ENCODE measurements at places on chromosomes 6 and 20.

- no peak for DNase-seq
Measured at GRCh38 chr6:56851541-56852259, 103.2 kb upstream of the BEND6 start.

- no peak for DNase-seq
Measured at GRCh38 chr6:145327586-145327985, 407.7 kb downstream of the EPM2A start.

- no peak for DNase-seq
Measured at GRCh38 chr6:132995432-132995831, 181.1 kb downstream of the RPS12 start.

DNA sequence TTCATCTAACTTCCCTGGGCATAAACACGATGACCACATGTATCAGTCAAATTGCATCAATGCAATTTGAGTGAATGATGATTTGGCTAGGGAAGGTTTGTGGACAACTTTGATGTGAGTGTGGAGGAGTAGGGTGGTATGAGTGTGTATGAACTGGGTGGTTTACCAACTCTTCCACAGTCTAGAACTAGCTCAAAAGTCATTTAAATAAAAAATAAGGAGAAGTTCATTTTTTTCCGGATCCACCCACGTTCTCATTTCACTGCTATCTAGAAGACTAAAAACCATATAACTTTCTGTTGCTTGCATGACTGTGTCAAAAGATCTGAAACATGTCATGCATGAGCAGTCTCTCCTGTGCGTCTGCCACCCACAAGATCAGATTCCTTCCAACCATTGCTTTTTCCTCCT lies 23.6 kb downstream of the SLC35D3 start:
- DNase-seq = no peak

- DNase-seq = no peak
Measured at GRCh38 chr6:51213811-51214210, 395.1 kb downstream of the TFAP2B start.

GRCh38 chr6:157967020-157967419 lies 14.6 kb upstream of the SYNJ2 start:
- no peak for DNase-seq

GRCh38 chr20:8414586-8415274 lies 282.7 kb downstream of the PLCB1 start:
- no peak for DNase-seq

- no peak for DNase-seq
Measured at GRCh38 chr6:111632468-111633247, 27.0 kb upstream of the TRAF3IP2 start.

DNA sequence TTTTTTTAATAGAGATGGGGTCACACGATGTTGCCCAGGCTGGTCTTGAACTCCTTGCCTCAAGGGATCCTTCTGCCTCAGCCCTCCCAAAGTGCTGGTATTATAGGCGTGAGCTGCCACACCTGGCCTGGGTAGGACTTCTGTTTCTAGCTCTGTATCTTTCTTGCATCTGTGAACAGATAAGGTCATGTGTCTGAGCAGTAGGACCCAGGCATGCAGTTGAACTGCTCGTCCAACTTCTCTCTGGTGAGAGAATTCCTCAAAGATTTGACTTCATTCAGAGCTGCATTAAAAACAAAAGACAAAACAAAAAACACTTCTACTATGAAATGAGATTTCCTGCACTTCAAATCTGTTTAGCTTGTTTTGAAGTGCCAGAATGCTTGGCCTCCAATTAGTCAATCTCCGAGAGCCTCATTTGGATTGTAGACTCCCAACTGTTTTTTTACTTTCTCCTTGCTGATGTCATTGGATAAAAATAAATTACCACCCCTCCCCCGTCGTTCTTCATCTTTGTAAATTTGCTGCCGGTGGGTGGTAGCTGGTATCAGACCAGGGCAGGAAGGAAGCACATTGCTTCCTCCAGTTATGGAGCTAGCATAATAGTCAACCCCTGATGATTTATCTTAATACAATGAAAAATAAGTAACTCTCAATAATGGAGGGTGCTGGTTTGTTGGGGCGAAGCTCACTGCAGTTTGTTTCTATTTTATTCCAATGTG lies 17.6 kb downstream of the CD109 start:
- no peak for DNase-seq

- DNase-seq = no peak
Measured at GRCh38 chr20:60086821-60087562, 128.8 kb downstream of the CDH26 start.

GRCh38 chr6:18269717-18270116 lies 5.4 kb upstream of the DEK start:
- no peak for DNase-seq

DNA sequence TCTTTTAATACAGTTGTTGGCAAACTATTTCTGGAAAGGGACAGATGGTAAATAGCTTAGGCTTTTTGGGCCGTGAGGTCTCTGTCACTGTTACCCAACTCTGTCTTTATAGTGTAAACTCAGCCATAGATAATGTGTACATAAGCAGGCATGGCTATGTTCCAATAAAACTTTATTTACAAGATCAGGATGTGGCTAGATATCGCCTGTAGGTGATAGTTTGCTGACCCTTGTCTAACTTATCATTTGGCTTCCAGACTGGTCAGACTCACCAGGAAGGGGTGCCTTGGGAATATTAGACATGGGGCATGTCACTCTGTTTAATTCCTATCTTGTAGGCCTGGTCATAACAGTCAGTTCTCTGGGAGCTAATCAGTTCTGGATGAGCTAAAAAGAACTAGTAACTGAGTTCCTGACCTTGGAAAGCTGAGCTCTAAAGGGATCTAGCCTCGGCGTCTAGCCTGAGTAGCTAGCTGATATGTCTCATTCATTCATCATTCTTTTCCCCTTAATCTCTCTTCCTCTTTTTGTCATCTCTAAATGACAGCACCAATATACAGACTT lies 163.6 kb downstream of the SLC16A10 start:
- no peak for DNase-seq

- no peak for DNase-seq
Measured at GRCh38 chr6:24126586-24127192, 674 bp downstream of the NRSN1 start.

DNA sequence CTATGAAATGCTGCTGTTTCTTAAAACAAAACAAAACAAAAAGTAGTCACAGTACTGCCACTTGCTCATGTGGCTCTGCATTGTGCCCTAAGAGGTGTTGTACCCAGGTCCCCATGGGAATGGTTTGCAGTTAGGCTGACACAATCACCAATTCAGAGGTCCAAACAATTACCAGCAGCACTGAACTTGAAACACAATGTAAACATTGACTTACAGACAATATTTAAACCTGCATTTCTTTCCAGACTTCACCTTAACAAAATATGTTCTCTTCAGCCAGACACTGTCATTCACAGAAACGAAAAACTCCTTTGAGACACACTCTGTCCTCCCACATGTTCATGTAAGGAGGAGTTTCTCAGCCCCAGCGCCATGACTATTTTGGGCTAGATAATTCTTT lies 206.8 kb upstream of the ARG1 start:
- no peak for DNase-seq

DNA sequence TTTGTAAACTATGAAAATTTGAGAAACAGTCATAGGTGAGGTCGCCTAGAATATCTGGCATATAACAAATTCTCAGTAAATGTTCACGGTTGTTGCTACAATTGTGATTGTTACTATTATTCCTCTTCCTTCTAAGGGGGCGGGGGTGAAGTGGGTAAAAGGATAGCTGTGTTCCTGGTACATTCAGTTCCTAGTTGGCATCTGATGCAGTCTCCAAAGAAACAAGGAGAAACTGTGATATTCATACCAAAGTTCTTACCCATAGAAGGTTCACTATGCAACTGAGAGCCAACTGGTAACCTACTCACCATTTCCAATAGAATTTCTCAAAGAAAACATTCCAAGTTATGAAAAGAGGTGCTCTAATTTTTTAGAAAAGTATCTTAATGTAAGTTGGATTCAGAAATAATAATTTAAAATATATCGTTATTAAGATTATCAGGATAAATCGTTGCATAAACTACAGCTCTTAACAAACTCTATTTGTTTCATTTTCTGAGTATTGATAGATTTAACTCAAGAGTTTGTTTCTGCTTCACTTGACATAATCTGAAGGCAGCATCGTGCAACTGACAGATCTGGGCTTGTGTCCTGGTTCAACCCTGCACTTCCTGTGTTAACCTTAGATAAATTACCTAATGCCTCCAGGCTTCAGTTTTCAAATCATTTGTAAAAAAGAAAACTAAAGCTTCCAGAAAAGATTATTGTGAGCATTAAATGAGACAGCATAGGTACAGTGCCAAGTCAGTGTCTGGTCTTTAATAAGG lies 13.3 kb upstream of the MAP7 start:
- no peak for DNase-seq

DNA sequence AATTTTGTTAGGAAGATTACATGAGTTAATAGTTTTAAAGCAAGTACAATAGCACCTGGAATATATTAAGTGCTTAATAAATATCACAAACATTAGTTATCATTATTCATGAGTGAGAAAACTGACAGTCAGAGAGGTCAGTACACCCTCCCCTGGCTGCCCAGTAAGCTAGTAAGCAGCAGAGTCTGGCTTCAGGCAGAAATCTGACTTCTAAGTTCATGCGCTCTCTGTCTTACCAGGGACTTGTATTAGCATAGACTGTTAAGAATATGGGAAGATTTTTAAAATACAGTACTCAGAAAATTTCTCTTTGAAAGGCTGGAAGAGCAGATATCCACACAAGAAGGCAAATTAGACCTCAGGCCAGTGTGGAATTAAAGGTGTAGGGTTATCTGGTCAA lies 40.8 kb downstream of the BCAS1 start:
- no peak for DNase-seq

DNA sequence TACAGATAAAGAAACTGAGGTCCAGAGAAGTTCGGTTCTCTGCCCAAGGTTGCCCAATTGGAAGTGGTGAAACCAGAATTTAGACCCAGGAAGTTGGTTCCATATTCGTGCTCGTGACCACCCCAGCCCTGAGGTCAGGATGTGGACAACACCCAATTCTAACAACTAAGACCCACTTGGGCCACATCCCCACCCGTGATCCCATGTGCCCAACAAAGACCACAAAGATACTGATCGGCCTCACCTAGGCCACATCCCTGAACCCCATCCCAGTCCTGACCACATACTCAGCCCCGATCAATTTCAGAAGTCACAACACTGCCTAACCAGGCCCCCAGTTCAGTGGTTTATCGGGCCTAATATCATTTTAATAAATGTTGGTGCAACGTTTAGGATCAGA lies 138.4 kb downstream of the PREX1 start:
- no peak for DNase-seq

DNA sequence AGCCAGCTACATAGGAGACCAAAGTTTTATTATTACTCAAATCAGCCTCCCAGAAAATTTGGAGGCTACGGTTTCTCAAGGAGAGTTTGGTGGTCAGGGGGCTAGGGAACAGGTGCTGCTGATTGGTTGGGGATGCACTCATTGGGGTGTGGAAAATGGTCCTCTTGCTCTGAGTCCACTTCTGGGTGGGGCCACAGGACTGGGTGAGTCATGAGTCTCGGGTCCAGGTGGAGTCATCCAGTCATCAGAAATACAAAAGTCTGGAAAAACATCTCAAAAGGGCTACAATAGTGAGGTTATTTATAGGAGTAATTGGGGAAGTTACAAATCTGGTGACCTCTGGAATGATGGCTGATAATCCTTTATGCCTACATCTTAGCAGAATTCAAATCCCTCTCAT lies 54.3 kb upstream of the SLC22A16 start:
- no peak for DNase-seq

GRCh38 chr20:3107464-3108025 lies 23.0 kb upstream of the AVP start:
- no peak for DNase-seq

DNA sequence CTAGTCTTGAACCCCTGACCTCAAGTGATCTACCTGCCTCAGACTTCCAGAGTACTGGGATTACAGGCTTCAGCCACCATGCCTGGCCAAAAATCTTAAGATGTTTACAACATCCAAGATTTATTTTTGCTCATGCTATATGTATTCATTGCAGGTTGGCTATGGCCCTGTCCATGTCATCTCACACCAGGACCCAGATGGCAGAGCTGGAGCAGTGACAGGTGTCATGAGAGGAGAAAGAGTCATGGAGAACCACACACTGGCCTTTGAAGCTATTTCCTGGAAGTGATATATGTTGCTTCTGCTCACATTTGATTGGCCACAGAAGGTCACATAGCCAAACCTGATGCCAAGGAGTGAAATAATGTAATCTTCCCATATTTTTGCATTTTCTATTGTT lies 13.8 kb upstream of the DDR1 start:
- no peak for DNase-seq

DNA sequence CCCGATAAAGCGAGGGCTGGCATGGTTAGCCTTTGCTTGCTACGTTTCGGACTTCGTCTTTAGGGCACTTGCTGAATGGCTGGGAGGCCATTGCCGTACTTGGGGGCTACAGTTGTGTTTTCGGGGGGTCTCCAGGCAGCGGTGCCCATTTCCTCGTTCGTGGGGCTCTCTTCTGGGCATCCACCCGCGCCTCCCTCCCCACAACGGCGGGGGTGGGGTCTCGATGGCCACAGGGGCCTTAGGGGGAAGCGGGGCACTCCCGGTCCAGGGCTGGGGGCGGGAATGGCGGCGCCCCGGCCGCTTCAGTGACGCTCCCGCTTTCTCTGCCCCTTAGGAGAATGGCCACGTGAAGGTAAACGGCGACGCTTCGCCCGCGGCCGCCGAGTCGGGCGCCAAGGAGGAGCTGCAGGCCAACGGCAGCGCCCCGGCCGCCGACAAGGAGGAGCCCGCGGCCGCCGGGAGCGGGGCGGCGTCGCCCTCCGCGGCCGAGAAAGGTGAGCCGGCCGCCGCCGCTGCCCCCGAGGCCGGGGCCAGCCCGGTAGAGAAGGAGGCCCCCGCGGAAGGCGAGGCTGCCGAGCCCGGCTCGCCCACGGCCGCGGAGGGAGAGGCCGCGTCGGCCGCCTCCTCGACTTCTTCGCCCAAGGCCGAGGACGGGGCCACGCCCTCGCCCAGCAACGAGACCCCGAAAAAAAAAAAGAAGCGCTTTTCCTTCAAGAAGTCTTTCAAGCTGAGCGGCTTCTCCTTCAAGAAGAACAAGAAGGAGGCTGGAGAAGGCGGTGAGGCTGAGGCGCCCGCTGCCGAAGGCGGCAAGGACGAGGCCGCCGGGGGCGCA lies 2.4 kb downstream of the MARCKS start:
- no peak for DNase-seq

GRCh38 chr6:41504466-41505121 lies 41.6 kb upstream of the FOXP4 start:
- no peak for DNase-seq

DNA sequence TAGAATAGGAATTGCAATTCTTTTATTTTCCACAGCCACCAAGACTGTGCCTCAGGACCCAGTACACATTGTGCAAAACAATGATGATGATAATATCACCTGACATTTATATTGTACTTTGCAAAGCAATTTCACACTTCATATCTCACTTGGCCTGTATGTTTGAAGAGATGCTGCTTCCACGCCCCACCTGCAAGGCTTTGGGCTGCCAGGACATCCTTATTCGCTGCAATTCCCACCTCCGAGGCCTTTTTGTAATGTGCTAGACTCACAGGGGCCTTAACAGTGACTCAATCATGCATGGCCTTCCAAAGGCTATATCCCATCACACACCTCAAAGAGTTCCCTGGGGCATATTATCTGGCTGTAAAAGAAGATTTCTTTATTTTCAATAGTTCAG lies 200.9 kb downstream of the MYLK4 start:
- no peak for DNase-seq

Data from stimulated activated CD4-positive, alpha-beta T cell treated with anti-CD3 and anti-CD28 coated beads, Interleukin-1b, Interleukin-23, amount 100 ng/mL, for 1 hour (primary cell).